ENCODE measurements at places on chromosomes 1 and 21.

DNA sequence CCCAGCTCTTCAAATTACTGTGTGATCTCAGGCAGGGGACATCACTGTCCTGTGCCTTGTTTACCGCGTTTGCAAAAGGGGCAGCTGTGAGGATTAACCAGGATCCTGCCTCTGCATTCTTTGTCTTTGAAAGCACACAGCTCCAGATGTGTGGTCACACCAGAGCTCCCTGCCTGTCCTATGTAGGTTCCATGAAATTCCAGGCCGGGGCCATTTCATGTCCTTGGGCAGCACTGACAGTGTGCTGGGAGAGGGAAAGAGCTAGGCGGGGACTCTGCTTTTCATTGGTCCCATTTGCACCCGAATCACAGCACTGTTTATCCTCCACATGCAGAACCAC is 42.2 kb upstream of the SELENON start:
- no peak for DNase-seq

DNA sequence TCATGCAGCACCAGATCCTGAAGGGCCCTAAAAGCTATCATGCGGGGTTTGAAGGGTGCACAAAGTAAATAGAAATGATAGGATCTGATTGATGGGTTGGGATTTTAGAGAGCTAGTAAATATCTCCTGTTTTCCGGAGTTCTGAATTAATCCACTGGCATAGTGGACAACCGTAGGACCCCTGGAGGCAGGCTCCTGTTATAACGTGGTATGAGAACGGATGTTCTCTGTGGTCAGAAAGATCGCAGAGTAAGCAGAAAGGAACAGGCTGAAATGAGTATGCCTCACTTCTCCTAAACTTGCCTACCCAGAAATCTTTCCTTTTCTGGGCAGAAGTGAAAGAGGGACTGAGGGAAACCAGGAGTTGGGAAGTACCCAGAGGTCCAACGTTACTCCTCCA is 470.8 kb downstream of the AJAP1 start:
- no peak for DNase-seq

GRCh38 chr1:14561014-14561693 is 37.3 kb upstream of the KAZN start:
- no peak for DNase-seq

GRCh38 chr21:19781881-19782652 is 1216.1 kb upstream of the NCAM2 start:
- no peak for DNase-seq

- no peak for DNase-seq
Measured at GRCh38 chr21:31912501-31912900, 39.7 kb downstream of the HUNK start.

GRCh38 chr1:107949467-107950253 is 15.3 kb downstream of the VAV3 start:
- no peak for DNase-seq

- DNase-seq, result no peak
Measured at GRCh38 chr1:237115035-237115434, 73.1 kb downstream of the RYR2 start.

DNA sequence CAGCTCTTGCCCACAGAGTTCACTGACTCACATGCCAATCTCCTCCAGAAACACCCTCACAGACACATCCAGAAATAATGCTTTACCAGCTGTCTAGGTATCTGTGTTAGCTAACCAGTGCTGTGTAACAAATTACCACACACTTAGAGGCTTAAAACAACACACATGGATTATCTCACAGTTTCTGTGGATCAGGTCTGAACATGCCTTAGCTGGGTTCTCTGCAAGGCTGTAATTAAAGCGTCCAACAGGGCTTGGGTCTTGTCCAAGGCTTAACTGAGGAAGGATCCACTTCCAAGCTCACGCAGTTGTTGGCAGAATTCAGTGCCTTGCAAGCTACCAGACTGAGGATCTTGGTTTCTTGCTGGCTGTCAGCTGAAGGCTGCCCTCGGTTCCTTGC is 92.5 kb upstream of the RGS4 start:
- no peak for DNase-seq

- no peak for DNase-seq
Measured at GRCh38 chr1:94801919-94802546, 18.1 kb upstream of the SLC44A3 start.

- peak; percentile 47 for DNase-seq
Measured at GRCh38 chr1:200738327-200738948, at the start of gene CAMSAP2. Gene CAMSAP2 (plus strand): TSS chr1:200738893. CDS start chr1:200739828, 935 bp downstream.

GRCh38 chr1:57345916-57346315 is 77.9 kb downstream of the DAB1 start:
- DNase-seq, result no peak

DNA sequence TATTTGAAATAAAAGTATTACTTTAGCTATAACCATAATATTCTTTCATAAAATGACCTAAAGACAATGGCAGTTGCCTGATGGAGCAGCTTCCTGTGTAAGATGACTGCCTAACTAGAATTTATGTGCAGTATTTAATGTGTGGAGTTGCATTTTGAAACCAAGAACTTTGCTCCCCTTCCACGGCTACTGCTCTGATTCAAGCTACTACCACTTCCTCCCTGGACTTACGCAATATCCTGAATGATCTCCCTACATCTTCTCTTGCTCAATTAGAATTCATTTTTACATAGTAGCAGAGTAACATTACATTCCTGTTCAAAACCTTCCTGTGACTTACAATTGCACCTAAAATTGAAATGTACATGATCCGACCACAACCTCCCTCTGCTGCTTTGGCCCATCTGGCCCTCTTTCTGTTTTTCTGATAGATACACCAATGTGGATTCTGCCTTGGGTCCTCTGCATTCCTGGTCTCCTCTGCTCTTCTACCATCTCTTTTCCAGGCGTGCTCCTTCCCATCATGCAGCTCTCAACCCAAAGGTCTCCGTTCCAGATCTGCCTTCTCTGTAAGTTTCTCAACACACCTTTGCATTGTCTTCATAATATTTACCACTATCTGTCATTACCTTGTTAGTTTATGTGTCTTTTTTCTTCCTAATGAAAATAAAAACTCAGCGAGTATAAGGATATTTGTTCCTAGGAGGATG is 47.4 kb upstream of the USP25 start:
- no peak for DNase-seq

DNA sequence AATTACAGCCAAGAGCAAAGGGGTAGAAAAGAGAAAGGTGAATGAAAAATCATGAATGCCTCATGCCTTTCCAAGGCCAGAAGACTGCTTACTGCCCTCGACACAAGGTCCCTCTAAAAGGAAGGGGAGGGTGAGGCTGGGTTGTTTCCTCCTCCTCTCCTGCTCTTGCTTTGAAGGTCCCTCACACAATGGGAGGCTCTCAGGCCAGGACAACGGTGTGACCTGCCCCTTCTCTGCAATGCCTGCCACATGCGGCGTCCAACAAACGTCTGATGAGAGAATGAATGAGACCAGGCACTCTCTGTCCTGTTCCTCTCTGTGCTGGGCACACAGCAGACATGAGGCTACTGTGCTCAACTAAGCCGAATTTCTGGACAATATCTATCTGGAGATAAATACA is 51.3 kb downstream of the SSBP3 start:
- DNase-seq, result no peak

DNA sequence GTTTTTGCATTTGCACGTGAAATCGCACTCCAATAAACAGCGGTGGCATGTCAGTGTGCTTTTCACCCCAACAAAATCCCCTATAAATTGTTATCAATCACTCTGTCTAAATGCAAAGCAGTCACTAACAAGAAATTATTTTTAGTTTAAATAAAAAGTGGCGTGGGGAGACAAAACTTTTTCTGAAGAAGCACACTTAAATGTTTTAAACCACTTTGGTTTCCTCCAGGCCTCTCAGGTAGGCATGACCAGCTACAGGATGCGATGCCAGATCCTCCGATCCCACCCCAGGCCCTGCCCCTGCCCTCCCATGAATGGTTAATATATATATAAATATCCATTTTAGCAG is 3.6 kb downstream of the FMO1 start:
- DNase-seq, result no peak

- DNase-seq, result no peak
Measured at GRCh38 chr1:87787551-87787950, 458.9 kb downstream of the LMO4 start.

DNA sequence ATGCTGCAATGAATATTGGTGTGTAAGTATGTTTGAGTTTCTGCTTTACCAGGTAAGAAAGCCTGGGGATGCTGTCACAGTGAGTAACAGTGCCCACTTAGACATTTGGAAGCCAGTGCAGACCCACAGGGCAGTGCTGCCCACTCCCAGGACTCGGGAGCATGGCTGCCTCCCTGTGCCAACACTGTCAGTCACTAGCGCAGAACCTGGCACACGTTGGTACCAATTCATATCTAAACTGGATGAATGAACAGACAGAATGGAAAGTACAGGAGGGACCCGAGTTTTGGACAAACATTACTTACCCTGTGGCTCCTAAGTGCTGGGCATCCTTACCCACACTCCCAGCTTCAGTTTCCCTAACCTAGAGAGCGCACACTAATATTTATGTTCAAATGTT is 1.6 kb upstream of the EVA1C start:
- no peak for DNase-seq

- no peak for DNase-seq
Measured at GRCh38 chr1:183073320-183073719, 50.1 kb downstream of the LAMC1 start.

DNA sequence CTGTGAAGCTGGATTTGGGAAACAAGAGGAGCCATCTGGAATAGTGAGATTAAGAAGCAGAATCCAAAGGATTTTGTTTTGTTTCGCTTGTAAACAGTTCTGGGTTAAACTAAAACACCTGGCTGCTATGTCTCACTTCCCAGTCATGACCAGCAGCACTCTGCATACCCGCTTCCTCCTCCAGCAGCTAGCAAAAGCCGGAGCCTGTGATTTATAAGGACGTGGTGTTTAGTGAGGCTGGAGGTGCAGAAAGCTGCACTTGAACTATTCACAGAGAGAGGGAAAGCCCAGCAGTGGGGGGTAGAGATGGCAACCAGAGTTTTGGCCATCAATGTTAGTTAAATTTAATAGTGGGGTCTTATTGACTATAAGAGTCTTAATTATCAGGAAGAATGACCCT is 240.2 kb downstream of the AJAP1 start:
- no peak for DNase-seq

DNA sequence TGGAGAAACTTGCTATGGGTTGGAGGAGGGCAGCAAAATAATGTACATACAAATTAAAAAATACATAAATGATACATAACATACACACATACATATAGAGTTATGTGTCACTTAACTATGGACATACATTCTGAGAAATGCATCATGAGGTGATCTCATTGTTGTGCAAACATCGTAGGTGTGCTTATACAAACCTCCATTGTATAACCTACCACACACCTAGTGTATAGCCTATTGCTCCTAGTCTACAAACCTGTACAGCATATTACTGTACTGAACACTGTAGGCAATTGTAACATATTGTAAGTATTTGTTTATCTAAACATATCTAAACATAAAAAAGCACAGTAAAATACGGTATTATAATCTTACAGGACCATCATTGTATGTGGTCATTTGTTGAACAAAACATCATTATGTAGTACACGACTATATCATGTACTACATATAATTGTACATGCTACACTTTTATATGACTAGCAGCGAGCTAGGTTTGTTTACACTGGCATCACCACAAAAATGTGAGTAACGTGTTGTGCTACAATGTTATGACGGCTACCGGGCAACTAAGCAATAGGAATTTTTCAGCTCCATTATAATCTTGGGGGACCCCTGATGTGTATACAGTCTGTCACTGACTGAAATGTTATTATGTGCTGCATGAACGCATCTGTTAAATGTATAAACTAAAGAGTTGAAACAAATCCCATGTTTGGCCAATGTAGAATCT is 35.5 kb downstream of the ITGB3BP start:
- no peak for DNase-seq

- DNase-seq, result no peak
Measured at GRCh38 chr1:14777516-14778506, 179.3 kb downstream of the KAZN start.

- no peak for DNase-seq
Measured at GRCh38 chr1:93769777-93770176, 88.1 kb upstream of the BCAR3 start.

- no peak for DNase-seq
Measured at GRCh38 chr1:172755099-172755498, 96.2 kb downstream of the FASLG start.

GRCh38 chr21:16058896-16059295 is 329.1 kb downstream of the USP25 start:
- DNase-seq, result no peak

GRCh38 chr1:171787686-171788480 is 6.4 kb downstream of the METTL13 start:
- no peak for DNase-seq

- no peak for DNase-seq
Measured at GRCh38 chr1:228109962-228110488, 926 bp upstream of the MRPL55 start.

DNA sequence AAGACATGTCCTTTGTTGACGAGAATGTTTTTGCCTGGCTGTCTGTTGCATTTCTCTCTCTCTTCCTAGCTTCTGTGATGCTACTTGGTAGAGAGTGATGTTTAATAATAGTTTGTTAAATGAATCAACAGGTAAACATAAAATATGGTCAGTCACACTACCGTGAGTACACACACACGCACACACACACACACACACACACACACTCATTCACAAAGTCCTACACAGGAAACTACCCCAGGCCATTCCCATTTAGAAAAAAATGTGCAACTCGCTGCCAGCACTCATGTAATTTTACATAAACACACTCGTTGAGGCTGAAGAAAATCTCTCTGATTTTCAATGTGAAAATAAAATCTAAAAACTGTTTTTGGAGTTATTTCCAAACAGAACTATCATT is 38.7 kb downstream of the RUNX1 start:
- no peak for DNase-seq

DNA sequence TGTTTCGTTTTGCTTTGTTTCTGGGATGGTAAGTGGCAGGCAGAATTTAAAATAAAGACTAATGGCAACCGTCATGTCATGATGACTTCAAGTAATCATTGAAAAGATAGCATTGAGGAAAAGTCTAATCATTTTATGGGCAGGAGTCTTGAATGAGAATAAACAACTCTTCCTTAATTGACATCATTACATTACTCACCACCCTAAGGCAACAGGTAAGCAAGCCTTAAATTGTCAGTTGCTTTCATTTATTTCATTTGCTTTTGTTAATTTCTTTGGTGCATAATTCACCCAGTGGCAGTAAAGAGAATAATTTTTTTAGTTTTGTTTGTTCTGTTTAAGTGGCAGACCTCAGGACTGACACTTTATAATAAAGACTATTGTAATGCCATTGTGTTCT is 669.0 kb downstream of the RWDD3 start:
- no peak for DNase-seq

GRCh38 chr1:97243973-97244560 is 522.5 kb downstream of the PTBP2 start:
- no peak for DNase-seq

DNA sequence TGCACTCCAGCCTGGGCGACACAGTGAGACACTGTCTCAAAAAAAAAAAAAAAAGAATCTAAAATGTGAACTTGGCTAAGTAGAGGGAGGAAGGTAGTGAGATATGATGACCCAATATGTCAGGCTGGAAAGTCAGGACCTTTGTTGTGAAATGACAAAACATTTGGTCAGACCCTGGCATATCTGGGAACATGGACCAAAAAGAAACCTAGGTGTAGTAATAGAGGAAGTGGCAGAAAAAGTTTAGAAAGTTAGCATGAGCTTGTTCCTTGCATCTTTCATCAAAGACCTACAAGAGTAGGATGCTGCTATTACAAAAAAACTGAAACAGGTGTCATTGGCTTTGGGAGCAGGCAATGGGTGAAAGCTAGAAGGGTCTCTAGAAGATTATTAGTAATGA is 7.3 kb upstream of the S100A3 start:
- no peak for DNase-seq

- no peak for DNase-seq
Measured at GRCh38 chr1:188062456-188062855, 1233.7 kb downstream of the PLA2G4A start.

- DNase-seq, result no peak
Measured at GRCh38 chr1:55958498-55958897, 620.9 kb downstream of the PLPP3 start.
